ENCODE measurements at places on chromosomes 3 and 15.

GRCh38 chr15:26537663-26538062 lies 235.2 kb downstream of the GABRB3 start:
- DNase-seq = no peak

- no peak for DNase-seq
Measured at GRCh38 chr3:146159037-146159436, 1.9 kb downstream of the PLOD2 start.

DNA sequence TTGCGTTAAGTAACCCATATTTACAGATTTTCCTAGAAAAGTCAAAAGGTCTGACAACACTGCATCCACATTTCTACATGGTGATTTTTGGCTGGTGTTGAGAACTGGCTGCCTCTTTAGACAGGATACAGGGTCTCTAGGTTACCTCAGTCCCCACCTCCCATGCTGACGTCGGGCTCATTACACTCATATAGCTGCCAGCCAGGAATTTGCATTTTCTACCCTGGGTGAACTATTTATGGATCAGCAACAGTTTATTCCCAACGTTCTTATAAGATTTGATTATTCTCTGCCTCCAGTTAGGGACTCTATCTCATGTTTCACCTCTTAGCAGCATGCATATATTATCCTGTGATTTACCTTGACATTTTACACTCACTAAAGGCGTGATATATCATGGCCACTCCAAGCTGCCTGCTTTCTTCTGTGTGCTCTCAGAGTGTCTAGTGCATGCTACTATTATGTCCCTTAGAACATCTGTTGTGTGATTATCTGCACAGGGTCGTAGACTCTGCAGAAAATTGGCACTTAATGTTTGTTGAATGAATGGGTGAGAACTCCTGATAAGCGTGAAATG lies 49.0 kb downstream of the CLDN11 start:
- DNase-seq = no peak

GRCh38 chr3:171685116-171685895 lies 125.0 kb downstream of the PLD1 start:
- no peak for DNase-seq

DNA sequence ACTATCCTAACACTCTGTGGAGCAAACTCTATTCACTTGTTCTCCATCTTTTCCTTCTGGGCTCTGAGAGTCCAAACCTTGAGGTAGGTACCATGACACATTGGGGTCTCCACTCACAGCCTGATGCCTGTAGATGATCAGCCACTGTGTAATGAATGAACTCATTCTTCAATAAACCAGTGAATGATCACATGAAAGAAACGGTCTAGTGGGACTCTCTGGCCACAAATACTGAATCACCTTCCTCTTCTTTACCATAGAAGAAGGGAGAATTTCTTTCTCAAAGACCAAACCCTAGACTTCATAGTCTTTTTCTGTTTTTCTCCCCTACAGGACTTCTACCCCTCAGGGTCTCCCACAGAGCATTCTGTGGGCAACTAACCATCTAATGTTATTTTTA lies 20.5 kb upstream of the ABHD2 start:
- no peak for DNase-seq

DNA sequence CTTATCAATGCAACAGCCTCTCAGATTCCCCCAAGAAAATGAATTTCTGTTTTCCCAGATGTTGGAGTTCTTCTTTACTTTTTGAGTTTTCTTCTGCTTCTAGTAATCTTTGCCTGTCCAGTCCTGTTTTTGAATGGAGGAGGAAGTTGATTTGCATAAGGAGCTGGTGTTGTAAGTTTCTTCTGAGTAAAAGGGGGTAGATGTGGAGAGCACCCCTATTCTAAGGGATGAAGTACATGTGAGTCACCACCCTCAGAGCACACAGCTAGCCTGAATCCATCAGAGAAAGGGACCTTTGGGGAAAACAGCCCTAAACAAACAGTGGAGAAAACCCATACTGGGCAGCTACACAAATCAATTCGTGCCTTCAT lies 34.5 kb downstream of the ACAA1 start:
- no peak for DNase-seq

DNA sequence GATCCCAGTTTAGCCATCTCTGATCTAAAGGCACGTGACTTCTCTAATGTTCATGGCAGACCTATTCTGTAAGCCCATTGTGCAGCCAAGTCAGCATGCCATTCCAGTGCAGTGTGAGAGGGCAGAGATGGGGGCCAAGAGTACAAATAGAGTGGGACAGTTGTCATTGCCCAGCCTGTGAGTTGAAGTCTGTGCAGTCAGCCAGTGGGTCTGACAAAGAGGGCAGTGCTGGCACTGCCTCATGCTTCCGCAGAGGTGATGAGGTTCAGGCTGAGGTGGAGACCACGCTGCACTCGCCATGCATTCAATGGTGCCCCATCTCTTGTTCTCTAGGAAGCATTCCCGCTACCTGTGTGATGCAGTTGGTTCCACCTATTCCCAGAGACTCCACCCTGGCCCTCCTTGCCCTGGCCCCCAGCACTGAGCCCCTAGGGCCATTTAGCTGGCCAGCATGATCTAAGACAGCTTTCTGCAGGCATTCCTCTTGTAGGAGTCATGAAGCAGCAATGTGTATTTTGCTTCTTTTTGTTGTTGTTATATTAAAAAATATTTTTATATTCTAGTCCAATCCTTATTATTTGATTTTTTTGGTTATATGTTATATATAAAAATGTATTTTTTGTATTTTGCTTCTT lies 3.7 kb downstream of the MRAS start:
- DNase-seq = no peak

DNA sequence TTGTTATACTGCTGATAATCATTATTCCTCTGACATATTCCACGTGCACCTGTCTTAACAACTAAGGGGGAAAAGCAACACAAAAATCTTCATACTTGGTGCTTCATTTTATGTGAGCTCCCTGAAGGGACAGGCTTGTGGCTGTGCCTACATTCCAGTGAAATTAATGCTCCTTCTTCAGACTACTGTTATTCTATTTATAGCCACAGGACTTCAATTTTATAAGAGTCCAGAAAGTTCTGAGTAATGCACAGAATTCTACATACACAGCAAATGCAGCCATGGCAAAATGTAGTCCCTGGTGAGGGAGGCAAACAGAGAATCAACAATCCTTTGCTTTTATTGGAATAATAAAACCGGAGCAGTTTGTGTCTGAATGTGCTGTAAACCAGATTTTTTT lies 417.1 kb downstream of the RBMS3 start:
- DNase-seq = no peak

- no peak for DNase-seq
Measured at GRCh38 chr3:131738095-131738494, 235.3 kb upstream of the MRPL3 start.

GRCh38 chr15:63940966-63941620 lies 105.2 kb downstream of the DAPK2 start:
- no peak for DNase-seq

- no peak for DNase-seq
Measured at GRCh38 chr3:28727307-28727706, 378.7 kb upstream of the AZI2 start.

DNA sequence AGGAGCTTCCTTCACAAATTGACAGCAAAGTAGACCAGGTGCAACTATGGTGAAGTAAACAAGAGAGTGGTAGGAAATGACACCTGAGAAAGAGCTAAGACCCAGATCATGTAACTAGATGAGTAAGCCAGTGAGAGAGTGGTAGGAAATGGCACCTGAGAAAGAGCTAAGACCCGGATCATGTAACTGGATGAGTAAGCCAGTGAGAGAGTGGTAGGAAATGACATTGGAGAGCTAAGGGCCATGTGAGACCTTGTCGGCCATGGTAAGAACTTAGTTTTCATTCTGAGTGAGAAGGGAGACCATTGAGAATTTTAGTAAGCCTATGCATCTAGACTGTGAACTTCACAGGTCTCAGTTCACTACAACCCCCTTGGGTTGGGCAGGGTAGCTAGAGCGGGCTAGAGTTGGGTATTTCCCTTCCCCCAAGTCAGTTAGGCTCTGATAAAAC lies 5.4 kb upstream of the SENP7 start:
- no peak for DNase-seq

- no peak for DNase-seq
Measured at GRCh38 chr3:151476344-151477018, 15.6 kb upstream of the IGSF10 start.

DNA sequence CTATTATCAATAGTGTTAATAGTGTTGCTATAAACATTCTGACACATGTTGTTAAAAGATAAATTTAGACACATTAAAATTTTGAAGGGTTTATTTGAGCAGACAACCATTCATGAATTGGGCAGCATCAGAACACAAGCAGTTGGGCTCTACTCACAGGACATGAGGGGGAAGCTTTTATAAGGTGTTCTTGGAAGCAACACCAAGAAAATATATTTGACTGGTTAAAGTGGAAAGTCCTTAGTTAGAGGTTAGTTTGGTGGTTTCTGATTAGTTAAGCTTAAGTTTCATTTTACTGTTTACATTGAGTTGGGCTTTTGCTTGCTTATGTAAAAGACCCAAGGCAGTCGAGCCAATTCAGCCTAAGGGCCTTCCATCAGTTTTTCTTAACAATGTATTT lies 220.7 kb downstream of the CD47 start:
- no peak for DNase-seq

DNA sequence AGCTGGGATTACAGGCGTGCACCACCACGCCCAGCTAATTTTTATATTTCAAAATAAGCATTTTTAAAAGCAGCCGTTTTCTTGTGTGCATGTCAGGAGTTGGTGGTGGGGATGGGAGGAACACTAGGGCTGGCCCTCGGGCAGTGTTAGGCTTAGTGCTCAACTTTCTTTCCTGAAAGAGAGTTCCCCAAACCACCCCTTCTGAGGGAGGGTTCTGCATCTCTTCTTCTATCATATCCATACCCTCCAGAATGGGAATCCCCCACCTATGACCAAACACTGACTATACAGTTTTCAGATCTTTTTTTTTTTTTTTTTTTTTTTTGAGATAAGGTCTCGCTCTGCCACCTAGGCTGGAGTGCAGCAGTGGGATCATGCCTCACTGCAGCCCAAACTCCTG lies 12.5 kb downstream of the PFKFB4 start:
- DNase-seq = no peak

- no peak for DNase-seq
Measured at GRCh38 chr3:185716436-185717108, 108.3 kb downstream of the IGF2BP2 start.

- DNase-seq = no peak
Measured at GRCh38 chr15:75235051-75235673, 23.0 kb upstream of the GOLGA6C start.

DNA sequence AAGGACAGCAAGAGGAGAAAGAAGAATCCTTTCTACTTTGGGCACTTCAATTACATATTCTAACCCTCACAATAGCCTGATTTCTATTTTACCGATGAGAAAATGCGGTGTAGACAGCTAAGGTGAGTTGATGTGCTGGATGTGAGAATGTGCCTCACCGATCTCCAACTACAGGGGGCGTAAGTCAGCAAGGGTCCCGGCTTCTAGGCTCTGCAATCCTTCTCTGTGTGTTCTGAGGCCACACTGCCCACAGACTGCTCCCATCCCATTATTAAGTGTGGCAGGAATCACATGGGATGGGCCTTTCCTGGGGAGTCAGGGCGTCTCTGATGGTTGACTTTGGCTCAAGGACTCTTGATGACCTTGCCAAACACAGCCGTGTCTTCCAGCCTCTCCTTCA lies 23.6 kb upstream of the RPL35A start:
- DNase-seq = no peak

DNA sequence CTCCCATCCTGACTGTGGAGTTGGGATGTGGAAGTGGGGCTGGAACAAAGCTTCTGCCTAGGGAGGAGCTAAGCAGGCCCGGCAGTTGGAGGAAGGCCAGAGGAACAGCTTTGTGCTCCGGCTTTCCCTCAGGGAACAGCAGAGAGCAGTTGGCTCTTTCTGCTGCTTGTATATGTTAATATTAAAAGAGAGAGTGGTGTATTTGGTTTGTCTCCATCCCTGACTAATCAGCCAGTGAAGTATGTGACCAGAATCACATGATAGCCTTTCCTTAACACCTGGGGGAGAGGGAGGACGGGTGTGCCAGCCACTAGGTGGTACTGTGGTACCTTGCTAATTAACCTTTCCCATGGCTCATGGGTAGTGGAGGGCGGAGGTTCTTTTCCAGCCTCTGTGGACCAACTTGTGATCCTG lies 10.0 kb downstream of the EIF2B5 start:
- DNase-seq = no peak

DNA sequence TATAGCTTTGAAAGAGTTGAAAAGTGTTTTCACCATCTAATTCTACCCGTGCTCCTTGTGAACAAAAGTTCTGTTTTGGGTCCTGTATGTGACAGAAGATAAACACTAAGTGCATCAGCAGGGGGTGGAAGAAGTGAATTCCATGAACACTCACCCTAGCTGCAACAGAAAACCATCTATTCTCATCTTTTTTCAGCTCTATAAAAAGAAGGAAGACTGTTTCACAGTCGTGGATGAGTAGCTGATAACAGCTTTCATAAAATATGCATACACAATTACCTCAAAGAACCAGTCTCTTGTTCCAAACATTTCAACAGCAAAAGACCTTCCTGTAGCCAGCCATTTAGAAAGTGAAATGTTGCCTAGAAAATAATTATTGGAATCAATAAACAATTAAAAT lies 281.7 kb upstream of the RASGRP1 start:
- DNase-seq = no peak

DNA sequence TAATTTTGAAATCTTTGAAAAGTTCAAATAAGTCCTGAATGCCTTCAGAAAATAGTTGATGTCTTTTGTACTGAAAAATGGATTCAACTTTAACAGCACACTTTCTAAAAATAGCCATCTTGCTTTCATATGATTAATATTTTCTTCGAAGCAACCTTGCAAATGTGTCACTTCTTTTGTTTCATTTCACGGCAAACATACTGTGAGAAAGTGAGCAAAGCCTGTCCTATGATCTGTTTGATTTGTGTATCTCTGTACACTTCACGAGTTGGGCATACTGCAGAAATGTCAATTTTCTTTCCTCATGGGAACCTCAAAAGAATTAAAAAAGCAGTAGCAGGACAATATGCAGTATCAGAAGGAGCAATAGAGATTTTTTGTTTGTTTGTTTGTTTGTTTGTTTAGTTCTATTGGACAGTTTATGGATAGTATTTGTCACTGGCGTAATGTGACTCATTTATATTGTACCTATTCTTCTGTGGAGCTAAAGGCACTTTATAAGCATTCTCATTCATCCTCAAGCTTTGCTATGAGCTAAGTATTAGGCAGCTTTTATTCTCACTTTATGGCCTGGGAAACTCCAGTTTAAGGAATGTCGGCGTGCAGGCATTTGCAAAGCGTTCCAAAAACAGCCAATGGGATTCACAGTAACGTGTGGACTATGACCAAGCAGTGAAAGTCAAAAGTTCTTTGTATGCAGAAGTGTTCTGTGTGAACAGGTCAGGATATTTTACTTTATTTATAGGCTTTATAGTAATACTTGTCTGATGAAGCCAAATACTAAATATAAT lies 572.0 kb downstream of the NAALADL2 start:
- no peak for DNase-seq

All from renal cortex interstitium (tissue), 15 donors.